Esophagus muscularis mucosa (tissue), 4 donors: ENCODE measurements at places on chromosomes 13 and 19.

DNA sequence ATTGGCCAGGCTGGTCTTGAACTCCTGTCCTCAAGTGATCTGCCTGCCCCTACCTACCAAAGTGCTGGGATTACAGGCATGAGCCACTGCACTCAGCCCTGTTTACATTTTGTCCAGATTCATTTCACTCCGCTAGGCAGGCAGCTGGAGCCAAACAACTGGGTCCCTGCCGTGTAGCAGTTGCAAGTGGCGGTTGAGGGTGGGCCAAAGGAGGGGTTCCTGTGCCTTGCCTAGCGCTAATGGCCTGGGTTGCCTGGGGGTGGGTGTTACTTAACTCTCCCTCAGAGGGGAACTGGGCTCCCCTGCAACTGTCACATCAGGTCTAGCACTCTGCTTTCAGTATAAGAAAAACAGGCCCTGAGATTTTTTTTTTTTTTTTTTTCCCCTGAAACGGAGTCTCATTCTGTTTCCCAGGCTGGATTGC, 7.4 kb downstream of the ACP5 start:
- DNase-seq = no peak

GRCh38 chr19:38144667-38145066, 79.4 kb downstream of the DPF1 start:
- DNase-seq = no peak

- DNase-seq = no peak
Observed at GRCh38 chr19:36604656-36605100, 435 bp upstream of the ZNF382 start.

GRCh38 chr19:55620410-55621204, 3.8 kb downstream of the ZNF784 start:
- DNase-seq = no peak

- no peak for DNase-seq
Observed at GRCh38 chr13:49502954-49503353, 7.2 kb downstream of the PHF11 start.

GRCh38 chr13:112573710-112574109, 14.2 kb downstream of the TUBGCP3 start:
- peak; percentile 45 for DNase-seq

DNA sequence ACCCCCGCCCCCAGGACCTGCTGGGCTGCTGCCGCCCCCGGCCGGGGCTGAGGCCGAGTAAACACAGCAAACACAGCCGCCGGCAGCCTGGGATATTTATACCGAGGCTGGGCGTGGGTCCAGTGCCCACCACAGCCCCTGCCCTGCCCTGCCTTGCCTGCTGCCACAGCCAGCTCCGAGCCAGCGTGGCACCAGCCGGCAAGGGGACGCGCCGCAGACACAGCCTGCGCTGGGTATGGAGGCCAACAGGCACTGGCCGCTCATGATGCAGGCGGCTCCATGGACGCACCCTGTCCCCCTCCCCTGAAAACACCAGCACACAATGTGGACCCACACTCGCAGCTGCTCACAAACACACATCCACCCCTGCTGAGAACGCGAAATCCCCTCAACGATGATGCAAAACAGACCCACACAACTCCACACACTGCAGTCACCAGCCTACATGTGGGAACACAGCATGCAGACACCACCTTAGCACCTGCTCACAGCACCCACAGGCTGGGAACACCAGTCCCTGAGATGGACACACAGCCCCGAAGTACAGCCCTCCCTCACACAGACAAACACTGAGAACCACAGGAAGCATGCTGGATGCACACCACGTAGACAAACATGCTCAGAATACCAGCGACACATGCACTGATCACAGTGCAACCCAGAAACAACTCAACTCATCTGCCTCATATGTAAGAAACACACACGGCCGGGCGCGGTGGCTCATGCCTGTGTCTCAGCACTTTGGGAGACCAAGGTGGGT, 16.2 kb downstream of the CCDC97 start:
- no peak for DNase-seq
